ENCODE measurements at places on chromosomes 7 and 10.

DNA sequence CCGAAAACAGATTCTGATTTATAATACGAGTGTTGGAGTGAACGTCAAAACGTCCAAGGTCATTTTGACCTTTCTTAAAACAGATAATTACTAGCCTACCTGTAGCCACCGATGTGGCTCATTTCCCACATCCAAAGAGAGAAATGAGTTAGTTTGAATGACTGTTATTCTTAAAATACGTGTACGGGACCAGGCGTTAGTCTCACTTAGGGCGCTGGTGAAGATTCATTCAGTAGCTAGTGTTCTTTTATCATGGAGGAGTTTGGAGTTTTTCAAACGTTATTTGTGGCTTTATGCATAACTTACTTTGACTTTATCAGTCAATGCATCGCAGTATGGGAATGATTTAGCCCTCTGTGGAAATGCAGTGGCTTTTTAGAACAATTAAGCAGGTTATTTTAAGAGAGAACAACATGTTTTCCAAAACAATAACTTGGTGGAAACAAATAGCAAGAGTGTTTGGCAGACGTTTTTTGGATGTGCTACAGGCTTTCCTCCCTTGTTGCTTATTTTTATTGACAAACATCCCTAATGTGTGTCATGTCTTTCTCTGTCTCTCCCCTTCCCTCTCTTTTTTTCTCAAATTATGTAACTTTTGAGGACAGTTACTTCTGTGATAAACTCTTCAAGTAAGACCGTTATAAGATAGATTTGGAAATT lies 1.6 kb downstream of the BICC1 start:
- no peak for DNase-seq

DNA sequence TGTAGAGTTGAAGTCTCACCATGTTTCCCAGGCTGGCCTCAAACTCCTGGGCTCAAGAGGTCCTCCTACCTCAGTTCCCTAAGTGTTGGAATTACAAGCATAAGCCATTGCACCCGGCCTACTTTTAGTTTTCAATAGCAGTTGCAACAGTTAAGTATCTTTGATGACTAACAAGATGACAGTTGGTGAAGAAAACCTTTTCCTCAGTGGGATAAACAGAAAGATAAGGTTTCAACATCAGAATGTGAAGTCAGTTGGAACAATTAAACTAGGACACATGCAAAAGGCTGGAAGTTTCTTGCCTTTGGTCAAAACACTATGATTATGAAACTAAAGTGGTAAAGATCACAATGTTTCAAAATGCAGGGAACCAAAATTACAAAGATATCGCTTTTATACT lies 169.2 kb downstream of the ZNF438 start:
- no peak for DNase-seq

GRCh38 chr10:104021246-104021645 lies 54.3 kb downstream of the SLK start:
- DNase-seq, result no peak

DNA sequence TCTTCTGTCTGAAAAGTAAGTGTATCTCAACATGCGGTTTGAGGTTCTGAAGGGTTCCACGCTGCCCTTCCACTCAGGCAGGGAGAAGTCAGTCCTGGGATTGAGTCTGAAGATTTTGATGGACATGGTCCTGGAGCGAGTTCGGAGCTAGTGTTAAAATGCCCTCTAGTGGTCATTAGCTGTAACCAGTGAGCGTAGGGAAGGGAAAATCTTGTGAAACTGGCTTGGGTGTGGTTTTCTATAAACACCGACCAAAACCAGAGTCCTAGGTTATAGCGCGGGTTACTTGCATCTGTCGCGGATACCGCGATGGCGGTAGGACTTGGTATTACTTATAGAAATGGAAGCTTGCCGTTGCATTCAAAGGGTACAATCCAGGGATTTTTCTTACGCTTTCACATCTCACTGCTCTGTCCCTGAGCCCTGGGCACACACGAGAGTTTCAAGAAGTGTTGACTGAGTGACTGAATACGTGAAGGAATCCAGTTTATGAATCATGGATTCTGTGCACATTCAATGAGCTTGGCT lies 348.2 kb upstream of the C7orf33 start:
- DNase-seq, result no peak

GRCh38 chr10:117721873-117722272 lies 179.3 kb downstream of the EMX2 start:
- no peak for DNase-seq

GRCh38 chr7:107007007-107007891 lies 37.3 kb upstream of the PRKAR2B start:
- no peak for DNase-seq

- DNase-seq, result no peak
These were observed 22.5 kb downstream of the ARL4A start for GRCh38 chr7:12709726-12710502.

DNA sequence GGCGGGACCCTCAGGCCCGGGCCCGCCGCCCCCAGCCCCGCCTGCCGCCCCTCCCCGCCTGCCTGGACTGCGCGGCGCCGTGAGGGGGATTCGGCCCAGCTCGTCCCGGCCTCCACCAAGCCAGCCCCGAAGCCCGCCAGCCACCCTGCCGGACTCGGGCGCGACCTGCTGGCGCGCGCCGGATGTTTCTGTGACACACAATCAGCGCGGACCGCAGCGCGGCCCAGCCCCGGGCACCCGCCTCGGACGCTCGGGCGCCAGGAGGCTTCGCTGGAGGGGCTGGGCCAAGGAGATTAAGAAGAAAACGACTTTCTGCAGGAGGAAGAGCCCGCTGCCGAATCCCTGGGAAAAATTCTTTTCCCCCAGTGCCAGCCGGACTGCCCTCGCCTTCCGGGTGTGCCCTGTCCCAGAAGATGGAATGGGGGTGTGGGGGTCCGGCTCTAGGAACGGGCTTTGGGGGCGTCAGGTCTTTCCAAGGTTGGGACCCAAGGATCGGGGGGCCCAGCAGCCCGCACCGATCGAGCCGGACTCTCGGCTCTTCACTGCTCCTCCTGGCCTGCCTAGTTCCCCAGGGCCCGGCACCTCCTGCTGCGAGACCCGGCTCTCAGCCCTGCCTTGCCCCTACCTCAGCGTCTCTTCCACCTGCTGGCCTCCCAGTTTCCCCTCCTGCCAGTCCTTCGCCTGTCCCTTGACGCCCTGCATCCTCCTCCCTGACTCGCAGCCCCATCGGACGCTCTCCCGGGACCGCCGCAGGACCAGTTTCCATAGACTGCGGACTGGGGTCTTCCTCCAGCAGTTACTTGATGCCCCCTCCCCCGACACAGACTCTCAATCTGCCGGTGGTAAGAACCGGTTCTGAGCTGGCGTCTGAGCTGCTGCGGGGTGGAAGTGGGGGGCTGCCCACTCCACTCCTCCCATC lies 82.7 kb downstream of the PAX2 start:
- peak; percentile 61 for DNase-seq

GRCh38 chr10:13614530-13615332 lies 28.0 kb downstream of the PRPF18 start:
- DNase-seq, result no peak

DNA sequence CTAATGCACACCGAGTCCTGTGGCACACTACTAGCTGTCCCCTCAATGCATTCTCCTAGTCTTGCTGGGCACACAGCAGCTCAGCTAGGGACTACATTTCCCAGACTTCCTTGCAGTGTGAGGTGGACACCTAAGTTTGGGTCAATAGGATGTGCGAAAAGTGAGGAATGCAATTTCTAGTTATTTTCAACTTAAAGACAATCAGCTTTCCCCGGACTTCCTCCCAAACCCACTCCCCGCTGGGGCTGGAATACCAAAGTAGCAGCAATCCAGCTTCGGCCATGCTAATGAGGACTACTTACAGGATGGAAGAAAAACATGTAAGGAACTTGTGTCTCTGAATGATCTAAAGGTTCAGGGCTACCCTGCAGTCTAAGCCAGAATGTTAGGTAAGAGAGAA lies 286.4 kb upstream of the LRRN3 start:
- no peak for DNase-seq

- DNase-seq, result no peak
These were observed 179.3 kb downstream of the WNT2 start for GRCh38 chr7:117143580-117143979.

DNA sequence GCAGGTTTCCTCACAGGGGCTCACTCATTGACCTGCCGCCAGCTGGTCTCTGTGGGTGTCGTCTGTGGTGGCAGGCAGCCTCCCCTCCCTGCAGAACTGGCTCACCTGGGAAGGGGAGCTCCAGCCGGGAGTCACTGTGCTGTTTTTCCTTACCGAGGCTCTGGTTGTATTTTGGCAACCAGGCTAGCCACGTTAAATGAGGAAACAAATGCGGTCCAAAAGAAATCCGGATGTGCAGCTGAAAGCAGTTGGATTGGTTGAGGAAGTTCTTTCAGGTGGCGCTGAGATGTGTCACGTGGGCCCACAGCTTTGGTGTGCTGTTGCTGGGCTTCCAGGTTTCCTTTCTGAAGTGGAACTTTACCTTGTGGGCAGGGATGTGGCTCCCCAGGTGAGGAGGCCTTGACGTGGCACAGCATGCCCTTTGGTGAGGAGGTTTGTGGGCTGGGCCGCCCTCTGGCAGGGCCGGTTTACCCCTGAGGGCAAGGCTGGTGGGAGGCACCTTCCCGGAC lies 14.2 kb downstream of the MTURN start:
- peak; percentile 21 for DNase-seq

DNA sequence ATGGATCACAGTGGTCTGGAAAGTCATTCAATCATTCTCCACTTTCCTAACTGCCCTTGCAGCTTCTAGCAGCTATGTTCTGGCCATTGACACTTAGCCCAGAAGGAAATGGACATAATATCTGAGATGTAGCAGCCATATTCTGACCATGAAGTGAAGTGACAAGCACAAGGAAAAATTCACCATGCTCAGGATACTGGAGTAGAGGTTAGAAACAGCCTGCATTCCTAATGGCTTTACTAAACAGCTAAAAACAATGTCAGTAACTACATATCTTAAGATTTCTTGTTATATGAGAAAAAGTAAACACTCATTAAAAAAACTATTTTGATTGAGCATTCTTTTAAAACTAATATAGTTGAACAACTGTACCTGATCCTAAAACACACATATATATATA lies 443.8 kb downstream of the MAGI2 start:
- DNase-seq, result no peak

DNA sequence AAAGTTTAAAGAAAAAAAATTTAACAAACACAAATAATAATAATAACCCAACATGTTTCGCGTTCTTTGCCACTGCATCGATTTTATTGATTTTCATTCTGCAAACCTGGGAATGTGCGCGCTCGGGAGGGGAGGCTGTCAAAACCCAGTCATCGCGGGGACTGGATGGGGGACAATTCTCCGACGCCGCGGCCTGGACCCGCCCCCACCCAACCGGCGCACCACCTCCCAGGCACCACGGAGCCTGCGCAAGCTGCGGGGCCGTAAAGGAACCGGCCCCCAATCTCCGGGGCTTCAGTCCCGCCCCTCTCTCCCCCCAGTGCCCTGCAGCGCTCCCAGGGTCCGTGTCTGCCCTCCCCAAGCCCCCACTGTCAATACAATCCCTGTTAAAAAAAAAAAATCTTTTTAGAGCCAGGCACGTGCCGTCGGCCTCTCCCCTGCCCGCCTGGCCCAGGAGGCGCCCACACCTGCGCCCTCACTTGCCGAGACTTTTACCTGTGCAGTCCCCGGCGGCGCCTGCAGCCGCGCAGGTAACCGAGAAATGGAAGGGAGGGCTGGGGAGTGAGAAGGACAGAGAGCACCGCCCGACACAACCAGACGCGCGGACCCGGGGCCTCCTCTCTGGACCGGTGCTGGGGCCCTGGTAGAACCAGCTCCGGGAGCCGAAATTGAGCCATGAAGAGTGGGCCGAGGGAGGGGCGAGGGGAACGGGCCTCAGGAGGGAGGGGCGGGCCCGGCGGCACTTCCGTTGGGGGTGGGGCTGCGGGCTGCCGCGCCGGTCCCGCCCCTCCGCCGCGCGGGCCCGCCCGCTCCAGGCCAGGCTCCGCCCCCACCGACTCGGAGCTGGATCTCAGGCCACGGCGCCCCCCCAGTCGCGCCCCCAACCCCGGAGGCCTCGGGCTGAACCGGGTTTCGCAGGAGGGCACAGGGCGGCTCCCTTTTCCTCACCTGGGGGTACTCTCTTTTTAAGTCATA lies 7.6 kb upstream of the ZNF503 start:
- peak; percentile 55 for DNase-seq

DNA sequence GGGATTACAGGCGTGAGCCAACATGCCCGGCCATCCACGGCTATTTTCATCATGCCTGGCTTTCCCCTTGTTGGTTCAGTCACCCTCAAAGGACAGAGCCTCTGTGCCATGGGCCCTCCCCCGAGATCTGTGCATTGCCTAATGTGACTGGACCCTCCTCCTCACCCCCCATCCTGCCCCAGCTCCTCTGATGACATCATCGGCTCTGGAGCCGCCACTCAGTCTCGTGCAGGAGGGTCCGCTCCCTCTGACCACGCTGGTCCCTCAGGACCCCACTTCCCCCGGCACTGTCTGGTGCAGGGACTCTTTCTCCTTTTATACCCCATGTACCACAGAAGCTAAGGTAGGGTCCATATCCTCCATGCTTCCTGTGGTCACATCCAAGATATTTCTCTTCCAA lies 33.2 kb upstream of the BAIAP2L1 start:
- no peak for DNase-seq

GRCh38 chr10:121444520-121445165 lies 153.6 kb downstream of the FGFR2 start:
- DNase-seq, result no peak

DNA sequence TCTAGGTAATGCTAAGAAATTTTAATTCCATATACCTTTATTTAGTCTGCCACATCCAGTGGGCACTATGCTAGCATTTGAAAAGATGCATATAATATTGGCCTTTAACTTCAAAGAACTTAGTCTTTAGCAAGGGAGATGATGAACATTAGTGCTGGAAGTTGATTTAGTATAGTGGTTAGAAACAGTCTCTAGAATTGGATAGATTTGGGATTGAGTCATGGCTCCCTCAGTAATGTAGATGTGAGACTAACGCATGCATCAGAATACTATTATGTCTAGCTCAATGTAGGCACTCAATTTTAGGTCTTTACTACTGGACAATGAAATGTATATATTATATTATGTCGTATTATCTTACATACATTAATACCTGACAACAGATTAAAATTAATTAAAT lies 5.8 kb downstream of the DKK1 start:
- no peak for DNase-seq

GRCh38 chr7:50620433-50620832 lies 55.2 kb upstream of the DDC start:
- no peak for DNase-seq

- DNase-seq, result no peak
These were observed 45.5 kb upstream of the LRRN3 start for GRCh38 chr7:111045449-111045848.

DNA sequence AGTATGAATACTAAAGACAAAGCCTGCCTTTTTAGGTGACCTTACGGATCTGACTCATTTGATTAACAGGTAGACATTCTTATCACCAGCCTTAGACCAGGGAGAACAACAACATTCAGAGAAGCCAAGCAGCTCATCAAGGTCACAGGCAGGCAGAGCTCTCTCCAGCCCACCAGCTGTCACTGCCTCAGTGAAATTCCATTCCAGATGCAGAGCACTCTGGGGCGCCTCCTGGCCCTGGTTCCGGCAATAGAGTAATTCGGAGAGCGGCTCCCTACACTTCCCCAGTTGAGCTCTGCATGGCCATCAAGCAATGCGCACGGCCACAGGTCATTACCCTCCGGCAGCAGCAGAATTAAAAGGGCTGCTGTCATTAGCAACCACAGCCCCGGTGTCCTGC lies 164.7 kb downstream of the TCERG1L start:
- no peak for DNase-seq

Data from stimulated activated CD4-positive, alpha-beta T cell treated with anti-CD3 and anti-CD28 coated beads, Interleukin-15, amount 100 ng/mL, for 24 hours (primary cell).